ENCODE measurements at places on chromosomes 6 and 20.

DNA sequence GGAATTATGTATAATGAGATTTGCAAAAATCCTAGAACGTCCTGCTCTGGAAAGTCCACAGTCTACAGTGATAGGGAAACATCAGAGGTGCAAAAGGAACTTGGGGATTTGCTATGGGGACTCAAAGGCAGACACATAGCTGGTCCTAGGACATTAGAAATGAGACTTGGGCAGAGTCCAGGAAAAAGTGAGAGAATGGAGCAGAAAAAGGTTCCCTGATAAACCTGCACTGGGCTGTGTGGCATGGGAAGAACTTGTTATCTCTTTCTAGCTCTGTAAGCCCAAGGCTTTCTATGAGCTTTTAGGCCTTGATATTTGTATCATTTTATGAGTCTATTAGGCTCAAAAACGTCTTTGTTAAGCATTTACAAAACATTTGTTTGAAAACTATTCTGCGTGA is 15.2 kb downstream of the PRND start:
- no peak for DNase-seq

DNA sequence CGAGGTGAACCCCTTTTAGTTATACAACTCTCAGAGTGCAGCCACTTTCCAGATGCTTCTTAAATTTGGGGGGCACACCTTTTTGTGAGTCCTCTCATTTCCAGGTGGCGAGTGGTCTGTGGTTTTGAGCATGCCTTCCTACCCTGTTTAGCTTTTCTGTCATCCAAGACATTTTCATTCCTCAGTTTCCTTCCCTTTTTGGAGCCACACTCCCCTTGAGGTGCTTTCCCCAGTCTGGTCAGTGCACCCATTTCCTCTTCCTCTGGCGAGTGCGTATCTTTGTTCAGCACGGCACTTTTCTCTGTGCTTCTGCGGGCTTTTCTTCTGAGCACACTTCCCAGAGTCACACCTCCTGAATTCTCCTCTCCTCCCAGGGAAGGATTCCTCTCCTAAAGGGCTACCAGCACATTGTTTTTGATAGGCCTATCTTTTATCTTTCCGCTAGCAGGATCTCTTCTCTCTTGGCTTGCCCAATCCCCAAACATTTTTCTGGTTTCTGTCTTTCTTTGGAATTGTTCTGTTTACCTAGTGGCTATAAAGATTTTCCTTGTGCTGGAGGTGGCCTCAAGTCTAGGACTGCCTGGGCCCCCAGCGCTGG is 1.4 kb downstream of the PHF20 start:
- DNase-seq, result no peak

- no peak for DNase-seq
Measured at GRCh38 chr6:13152764-13153163, 175.6 kb downstream of the TBC1D7 start.

GRCh38 chr6:99241905-99242534 is 107.5 kb downstream of the FAXC start:
- peak; percentile 4 for DNase-seq

GRCh38 chr20:43752051-43752360 is 25.2 kb upstream of the GTSF1L start:
- no peak for DNase-seq

DNA sequence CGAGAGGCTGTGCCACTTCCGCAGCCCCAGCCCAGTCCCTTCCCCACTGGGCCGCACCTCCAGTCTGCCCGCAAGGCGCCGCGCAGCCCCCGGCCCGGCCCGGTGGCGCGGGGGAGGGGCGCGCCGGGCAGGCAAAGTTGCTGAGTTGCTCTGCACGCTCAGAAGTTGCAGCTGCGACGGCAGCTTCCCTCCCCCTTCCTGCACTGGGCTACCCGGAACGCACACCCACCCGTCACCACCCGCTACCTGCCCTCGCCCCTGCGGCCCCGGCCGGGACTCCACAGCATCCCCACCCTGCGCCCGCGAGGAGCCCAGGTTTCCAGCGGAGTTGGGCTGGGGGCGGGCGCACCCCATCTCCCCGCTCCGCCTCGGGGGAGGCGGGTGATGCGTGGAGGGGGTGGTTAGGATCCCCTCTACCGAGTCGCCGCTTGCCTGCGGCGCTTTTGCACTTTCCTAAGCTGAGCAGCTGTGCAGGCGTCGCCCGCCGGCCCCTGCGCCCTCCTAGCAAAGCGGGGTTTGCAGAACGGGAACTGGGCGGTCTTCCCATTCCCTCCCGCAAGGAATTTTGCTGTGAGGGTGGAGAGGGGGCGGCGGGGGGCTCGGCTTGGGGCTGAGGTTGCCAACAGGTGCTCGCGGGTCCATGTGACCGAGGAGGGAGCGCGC is 55.9 kb upstream of the RREB1 start:
- DNase-seq, result no peak

- peak; percentile 17 for DNase-seq
Measured at GRCh38 chr20:57628047-57628961, 8.1 kb upstream of the ZBP1 start.

- no peak for DNase-seq
Measured at GRCh38 chr6:169172946-169173345, 80.7 kb downstream of the THBS2 start.

DNA sequence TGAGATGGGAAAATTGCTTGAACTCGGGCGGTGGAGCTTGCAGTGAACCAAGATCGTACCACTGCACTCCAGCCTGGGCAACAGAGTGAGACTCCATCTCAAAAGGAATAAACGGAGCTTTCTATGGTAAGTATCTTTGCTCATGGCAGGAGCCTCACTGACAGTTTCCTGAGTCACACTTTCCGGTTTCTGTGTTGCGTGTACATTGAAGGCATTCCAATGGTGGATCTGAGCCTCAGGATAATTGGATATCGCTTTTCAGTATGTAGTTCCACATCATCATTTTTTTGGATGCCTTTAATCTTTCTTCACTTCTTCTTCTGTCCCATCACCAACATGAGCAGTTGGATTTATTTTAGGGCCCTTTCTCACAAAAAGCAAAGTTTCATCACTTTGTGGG is 28.6 kb upstream of the GTSF1L start:
- no peak for DNase-seq

- no peak for DNase-seq
Measured at GRCh38 chr20:40655451-40655850, 33.6 kb downstream of the MAFB start.

DNA sequence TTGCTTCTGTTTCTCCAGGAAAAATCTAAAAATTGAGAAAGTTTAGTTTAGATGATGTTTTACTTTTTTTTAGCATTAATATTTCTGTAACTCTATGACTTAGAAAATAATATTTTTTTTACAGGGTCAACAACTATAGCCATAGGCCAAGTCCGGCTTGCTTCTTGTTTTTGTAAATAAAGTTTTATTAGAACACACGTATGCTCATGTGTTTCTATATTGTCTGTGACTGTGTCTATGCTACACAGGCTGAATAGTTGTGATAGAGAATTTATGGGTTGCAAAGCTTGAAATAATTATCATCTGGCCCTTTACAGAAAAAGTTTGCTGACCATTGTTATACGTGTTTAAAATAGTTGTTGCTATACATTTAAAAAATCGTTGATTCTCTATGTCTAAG is 399.2 kb downstream of the EPM2A start:
- DNase-seq, result no peak

DNA sequence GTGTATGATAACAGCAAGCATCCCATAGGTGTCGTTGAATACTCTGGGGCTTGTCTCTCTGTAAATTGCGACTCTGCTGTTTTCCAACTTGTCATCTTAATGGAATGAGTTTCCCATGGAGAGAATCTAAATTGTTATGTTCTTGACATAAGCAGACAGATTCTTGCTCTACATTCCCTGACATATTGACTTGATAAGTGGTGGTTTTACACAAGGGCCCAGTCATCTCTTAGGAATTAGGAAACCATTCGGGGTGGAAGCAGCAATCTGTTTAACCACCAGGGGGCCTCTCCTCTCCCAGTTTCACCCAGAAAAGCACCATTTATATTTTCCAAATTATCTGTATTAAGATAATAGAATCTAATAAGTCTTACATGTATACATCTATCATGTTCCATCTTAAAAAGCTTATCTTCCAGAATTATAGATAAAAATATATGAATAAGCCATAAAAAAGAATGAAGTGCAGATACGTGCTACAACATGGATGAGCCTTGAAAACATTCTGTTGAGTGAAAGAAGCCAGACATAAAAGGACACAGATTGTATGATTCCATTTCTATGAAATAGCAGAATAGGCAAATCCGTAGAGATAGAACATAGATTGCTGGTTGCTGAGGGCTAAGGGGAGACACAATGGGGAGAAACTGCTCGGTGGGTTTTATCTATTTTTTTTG is 23.1 kb upstream of the MROH8 start:
- peak; percentile 95 for DNase-seq

DNA sequence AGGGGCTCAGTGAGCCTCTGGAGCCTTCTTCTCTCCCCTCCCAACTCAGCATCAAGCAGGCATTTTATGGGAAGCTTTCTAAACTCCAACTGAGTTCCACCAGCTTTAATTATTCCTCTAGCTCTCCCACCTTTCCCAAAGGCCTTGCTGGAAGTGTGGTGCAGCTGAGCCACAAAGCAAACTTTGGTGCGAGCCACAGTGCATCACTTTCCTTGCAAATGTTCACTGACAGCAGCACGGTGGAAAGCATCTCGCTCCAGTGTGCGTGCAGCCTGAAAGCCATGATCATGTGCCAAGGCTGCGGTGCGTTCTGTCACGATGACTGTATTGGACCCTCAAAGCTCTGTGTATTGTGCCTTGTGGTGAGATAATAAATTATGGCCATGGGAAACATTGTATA is 78.8 kb downstream of the ASXL1 start:
- DNase-seq, result no peak

GRCh38 chr20:24460712-24461111 is 8.7 kb upstream of the SYNDIG1 start:
- no peak for DNase-seq

DNA sequence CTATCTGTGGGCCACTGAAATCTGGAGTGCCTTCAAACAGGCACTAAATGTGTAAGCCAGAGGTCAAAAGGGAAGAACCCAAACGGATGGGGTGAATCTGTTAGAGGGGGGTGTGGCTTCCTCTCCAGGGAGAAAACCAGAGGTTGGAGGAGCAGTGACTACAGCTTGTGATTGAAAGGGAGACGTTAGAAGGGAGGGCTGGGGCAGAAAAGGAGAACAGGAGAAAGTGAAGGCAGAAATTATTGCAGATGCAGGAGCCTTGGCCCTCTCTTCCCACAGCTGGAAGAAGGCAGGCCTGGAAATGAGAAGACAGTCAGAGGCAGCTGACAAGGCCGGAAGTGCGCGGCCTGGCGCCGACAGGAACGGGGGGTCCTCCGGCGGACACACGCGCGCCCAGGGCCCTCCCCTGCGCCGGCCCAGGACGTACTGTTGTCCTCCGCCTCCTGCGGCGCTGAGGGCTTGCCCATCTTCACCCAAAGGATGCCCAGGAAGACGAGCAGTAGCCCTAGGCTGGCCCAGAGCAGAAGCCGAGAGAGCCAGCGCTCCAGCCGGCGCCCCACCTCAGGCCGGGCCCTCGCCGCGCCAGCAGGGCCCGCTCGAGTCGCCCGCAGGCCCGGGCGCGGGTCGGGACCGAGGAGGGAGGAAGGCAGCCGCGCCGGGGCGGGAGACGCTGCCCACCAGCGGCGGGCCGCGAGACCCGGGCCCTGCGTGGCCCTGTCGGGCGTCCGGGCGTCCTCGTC is 806 bp downstream of the LEMD2 start:
- peak; percentile 62 for DNase-seq

DNA sequence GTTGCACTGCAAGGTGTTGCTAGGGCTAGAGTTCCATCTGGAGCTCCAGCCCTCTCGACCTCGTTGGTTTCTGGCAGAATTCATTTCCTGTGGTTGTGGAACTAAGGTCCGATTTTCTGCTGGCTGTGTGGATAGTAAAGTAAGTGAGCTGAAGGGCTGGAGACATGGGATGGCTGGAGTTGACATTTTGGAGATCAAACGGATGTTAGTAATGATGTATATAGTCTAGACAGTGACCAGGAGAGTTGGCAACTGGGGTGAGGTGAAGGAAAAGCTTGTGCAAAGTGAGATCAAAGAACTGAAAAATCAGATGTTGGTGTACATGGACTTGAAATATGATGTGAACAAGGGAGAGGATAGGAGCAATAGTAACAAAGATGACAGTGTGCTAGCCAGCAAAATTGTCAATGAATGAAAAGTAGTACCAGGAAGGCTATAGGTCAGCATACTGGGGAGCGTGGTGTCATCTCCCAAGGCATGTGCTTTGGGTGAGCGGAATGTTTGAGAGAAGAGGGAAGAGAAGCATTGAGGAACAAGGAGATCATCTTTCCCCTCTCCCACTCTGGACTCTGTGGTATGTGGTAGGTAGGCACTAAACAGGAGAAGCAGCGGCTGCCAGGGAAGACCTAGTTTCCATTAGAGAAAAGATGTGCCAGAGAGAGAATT is 7.8 kb downstream of the QRSL1 start:
- DNase-seq, result no peak

DNA sequence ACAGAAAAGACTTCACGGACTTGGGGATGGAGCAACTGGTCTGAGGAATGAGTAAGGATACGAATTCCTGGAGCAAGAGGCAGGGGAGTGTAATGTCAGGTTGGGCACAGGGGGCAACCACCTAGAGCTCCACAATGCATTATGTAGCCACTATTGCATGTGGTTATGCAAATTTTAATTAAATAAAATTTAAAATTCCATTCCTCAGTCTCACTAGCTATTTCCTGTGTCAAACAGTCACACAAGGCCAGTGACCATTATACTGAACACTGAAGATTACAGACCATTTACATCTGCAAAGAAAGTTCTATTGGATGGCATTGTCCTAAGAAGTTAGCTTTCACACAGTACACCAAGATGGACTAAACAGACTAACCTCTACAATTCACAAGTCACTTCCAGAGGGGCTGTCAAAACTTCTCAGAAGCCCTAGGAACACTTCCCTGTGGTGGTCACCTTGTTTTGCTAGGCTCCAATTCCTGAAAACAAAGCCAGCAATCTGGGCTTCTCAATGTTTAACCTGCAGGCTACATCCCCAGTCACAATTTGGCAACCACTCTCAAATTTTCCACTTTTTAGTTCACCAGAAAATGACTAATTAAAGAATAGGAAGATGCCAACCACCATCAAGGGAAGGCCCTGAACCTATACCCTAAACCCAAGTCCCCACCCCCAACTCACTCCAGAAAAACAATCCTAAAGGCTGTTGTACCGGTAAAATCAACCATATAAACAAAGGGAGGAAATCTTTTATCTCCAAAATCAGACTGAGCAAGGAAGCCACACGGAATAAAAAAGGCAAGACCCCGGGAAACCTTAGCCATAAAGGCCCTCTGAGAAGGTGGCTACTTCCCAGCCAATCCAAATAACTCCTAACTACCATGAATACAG is 34.2 kb upstream of the C20orf203 start:
- DNase-seq, result no peak
